ENCODE measurements at places on chromosomes 2 and 18.
A peak's percentile ranks its signal among the peaks of the same experiment; 100 is the strongest.

GRCh38 chr2:233130024-233130423, 69.9 kb downstream of the INPP5D start:
- no peak for DNase-seq

- DNase-seq, result no peak
Measured at GRCh38 chr2:241656190-241656741, 18.8 kb downstream of the ATG4B start.

- DNase-seq, result no peak
Measured at GRCh38 chr2:30914456-30914855, 107.2 kb upstream of the CAPN13 start.

DNA sequence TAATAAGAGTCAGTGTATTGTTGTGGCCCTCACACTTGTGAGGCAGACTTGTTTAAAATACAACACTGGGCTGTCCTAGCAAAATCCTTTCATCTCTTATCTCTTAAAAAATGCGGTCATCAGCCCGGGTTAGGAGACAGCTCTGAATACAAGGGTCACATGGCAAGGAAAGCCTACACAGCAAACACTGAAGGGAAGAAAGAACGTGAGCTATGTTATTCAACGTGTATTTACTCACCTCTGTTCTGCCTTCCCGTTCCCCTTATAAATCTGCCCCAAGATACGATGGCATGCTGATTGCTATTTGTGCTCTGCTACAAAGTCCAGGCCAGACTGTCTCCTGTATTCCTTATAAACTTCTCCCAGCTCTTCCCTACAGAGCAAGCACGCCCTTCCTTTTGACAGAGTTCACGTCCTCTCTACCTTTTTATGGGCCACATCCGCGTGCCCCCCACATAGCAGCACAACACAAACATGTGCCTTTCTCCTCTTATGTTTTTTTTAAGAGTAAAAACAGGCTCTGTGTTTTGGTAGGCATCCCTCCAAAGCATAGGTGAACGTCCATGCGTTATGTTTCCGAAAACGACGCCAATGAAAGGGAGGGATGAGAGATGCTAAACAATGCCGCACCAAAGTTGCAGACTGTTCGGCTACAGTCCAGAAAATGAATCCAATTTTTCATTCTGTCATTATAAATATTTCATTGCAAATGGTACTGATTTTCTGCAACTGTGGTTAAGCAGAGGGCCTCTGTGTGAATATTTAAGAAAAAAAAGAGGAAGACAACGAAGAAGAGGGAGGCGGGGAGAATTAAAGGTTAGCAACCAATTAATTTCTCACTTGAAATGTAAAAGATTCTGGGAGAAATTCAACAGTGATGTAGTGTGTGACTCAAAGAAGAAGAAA, 274.7 kb downstream of the ZNF521 start:
- no peak for DNase-seq

DNA sequence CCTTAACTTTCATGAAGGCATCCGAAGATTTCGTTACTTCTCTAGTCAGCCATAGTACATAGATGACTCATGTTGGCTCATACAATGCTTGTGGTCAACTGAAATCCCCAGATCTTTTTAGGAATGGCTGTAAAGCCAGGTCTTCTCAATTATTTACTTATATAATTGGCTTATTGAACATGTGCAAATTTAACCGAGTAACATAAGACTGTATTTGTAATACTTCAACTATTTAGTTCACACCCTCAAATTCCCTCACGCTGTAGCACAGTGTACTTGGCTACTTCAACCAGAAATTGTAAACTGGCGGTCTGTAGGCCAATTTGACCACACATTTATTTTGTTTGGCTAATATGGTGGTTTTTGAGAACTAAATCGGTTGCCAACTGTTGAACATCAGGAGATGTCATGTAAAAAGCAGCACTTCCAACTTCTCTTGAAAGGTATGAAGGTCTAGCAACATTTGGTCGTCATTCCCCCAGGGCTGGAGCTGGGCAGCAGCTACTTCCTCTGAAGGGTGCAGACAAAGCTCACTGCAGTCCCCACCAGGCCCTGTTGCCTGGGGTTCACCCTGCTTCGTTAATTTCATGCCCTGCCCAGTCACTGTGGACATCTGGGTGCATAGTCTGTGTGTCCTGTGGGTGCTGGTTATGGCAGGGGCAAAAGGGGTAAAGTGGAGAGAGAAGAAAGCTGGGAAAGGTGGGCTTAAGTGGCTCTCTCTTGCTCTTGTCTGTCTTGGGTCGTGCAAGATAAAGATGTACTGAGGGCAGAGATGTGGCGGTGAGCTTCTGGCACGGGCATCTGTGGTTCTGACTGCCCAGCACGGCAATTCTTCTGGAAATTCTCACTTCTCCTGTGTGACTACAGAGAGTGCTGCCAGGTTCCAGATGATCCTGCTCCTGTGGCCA, 3.2 kb upstream of the SH3RF3 start:
- DNase-seq, result no peak

DNA sequence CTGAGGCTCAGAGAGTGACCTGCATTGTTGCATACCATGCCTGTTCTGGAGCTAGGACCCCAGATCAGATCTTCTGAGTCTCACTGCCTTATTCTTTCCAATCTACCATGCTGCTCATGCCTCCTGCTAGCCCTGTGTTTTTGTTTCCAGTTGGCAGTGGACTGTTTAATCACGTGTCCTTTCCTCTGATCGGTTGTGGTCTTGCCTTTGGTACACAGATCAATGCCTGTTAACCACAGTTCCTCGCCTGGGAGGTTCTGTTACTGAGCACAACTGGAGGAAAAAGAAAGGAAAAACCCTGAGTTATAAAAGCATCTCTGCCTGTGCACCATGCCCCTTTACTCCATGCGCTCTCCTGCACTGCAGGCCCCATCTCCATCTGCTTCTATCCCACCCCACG, 329.1 kb downstream of the SETBP1 start:
- no peak for DNase-seq

GRCh38 chr2:1510176-1510575, 96.9 kb downstream of the TPO start:
- no peak for DNase-seq

GRCh38 chr2:191174442-191174841, 23.6 kb upstream of the STAT4 start:
- no peak for DNase-seq

GRCh38 chr2:204328373-204328772, 216.9 kb upstream of the PARD3B start:
- no peak for DNase-seq

- no peak for DNase-seq
Measured at GRCh38 chr2:74845217-74845751, 11.4 kb downstream of the HK2 start.

GRCh38 chr18:45590036-45590886, 25.0 kb upstream of the SLC14A2 start:
- DNase-seq, result no peak

GRCh38 chr2:54610700-54611099, 112.8 kb upstream of the EML6 start:
- DNase-seq, result no peak

GRCh38 chr18:41928581-41928980, 26.5 kb upstream of the PIK3C3 start:
- DNase-seq, result no peak

GRCh38 chr2:64019975-64020528, 824 bp upstream of the VPS54 start:
- peak; percentile 5 for DNase-seq

- DNase-seq, result no peak
Measured at GRCh38 chr2:172053486-172053885, 31.8 kb upstream of the DLX1 start.

DNA sequence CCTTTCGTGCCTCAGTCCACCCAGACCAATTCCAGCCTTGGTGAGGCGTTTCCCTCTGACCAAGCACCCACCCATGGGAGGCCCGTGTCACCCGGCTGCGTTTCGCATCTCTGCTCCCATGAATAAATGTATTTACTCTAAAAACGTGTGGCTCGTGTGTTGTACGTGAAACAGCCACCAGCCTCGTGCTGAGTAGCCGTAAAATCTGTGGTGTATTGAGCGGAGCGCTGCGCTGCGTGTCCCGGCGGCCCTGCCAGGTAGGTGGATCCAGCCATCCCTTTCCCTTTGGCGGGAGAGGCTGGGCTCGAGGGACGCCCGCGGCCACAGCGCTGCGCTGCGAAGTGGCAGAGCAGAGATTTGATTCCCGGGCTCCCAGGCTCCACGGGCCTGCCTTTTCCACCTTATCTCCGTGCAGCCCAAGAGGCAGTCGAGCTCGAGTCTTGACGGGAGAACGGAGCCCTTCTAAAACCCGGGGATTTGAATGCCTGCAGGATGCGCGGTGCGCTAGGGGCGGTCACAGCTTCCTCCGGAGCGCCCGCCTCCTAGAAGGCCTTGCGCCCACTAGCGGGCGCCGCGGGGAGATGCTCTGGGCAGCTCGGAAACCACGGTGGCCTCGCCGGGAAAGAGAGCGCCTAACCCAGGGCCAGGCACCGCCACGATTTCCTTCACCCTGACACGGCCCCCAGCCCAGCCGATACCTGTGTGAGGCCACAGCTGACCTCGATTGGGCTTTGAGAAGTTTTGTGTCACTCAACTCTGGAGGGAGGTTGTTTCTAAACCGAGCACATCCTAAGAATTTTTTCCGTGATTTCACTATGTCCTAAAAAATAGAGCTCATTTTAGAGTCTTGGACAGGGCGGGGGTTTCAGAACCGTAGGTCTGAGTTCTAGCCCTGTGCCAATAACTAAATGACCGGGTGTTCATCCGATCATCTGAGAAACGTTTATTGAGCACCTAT, 3.9 kb upstream of the PSMD1 start:
- DNase-seq, result peak; percentile 77

GRCh38 chr18:9475643-9476591, 604 bp downstream of the RALBP1 start:
- peak; percentile 30 for DNase-seq

DNA sequence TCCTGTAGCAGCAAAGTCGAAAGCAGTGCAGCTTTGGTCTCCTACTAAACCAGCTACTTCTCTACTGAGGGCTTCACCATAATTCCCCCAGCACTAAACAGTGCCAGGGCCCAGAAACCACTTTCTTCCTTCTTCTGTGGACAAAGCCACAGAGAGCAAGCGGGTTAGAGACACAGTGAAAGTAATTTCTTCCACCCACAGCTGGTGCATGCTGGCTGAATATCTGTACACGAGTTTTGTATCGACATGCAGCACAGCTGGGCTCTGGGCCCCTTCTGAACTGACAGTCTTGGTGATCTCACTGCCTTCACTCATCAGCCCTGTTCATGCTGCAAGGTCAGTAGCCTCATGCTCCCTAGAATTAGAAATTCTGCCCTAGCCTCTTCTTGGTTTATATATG, 74.0 kb upstream of the SULT1C3 start:
- no peak for DNase-seq

DNA sequence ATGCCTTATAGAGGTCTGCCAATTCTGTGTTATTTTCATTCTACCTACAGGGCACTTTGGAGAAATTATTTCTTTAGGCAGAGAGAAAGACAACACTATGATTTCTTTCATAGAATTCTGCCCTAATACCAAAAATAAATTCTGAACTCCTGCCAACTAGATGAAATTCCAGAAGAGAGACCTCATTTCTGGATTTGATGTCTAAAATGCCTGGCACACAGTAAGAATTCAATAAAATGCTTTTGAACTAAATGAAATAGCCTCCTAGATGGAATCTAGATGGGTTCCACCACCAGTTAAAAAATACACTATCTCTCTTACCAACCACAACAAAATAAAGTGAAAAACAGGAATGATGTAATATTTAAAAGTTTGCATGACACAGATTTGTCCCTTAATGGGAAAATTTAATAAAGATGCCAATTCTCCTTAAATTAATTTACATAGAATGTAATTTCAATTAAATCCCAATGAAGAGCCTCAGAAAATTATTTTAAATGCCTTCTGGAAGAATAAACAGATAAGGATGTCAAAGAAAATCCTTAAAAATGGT, 75.0 kb downstream of the OSBPL1A start:
- DNase-seq, result no peak

- DNase-seq, result no peak
Measured at GRCh38 chr2:238973038-238973739, 125.3 kb downstream of the TWIST2 start.

GRCh38 chr2:241507430-241508239, 749 bp downstream of the STK25 start:
- peak; percentile 37 for DNase-seq

GRCh38 chr2:157935378-157935906, 59.3 kb upstream of the ACVR1 start:
- no peak for DNase-seq

- no peak for DNase-seq
Measured at GRCh38 chr2:195898505-195899191, 170.0 kb downstream of the DNAH7 start.

- peak; percentile 77 for DNase-seq
Measured at GRCh38 chr2:201116959-201117734, 1.2 kb downstream of the CFLAR start.

DNA sequence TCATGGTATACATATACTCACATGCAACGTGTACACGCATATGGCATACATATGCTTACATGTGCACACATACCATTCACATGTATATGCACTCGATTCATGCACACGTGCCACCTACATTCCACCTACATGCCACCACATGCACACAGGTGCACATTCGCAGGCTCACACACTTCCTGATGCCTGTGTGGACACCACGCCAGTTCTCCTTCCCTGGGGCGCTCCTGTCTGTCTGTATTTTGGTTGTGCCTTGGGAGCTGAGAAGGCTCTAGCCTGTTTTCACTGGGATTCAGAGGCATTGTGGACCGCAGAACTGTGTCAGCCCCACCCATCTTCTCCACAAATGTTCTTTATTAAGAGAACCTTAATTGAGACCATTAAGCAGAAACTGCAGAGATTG, 96.6 kb upstream of the CTDP1 start:
- DNase-seq, result no peak

GRCh38 chr2:116696223-116696622, 1118.3 kb upstream of the DDX18 start:
- no peak for DNase-seq

DNA sequence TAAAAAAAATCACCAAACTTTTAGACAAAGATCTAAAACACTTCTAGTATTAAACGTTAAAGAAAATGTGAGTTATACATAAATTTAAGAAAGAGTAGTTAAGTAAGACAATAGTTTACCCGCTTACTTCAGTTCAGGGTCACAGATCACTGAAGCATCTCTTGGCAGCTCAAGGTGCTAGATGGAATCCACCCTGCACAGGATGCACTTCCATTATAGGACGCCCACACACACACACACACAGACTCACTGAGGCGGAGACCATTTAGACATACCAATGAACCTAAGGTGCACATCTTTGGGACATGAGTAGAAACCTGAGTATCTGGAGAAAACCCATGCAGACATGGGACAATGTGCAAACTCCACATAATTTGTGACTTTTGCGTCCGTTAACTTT, 630.6 kb upstream of the ZNF804A start:
- DNase-seq, result no peak

- DNase-seq, result no peak
Measured at GRCh38 chr2:238716171-238716570, 131.7 kb upstream of the TWIST2 start.

- DNase-seq, result no peak
Measured at GRCh38 chr2:226698671-226699070, 100.9 kb downstream of the IRS1 start.

DNA sequence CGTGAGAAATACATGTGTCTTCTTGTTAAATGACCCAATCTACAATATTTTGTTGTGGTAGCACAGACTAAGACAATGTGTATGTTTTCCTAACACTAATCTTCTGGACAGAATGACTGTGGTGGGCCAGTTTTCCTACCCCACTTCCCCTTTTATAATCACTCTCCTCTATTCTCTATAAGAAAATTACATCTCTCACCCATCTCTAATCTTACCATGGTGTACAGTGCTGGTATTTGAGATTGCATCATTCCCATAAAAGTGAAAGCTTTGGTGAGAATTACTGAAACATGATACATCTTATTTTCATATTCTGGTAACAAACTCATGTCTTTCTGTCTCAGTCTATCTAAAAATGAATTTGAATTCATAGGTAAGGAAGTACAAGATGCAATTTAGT, 40.5 kb downstream of the CAVIN2 start:
- no peak for DNase-seq

Data from hematopoietic multipotent progenitor cell treated with erythropoietin and hydrocortisone succinate and interleukin-3 and kit ligand, for 15 days (in vitro differentiated cells).